NCI-H2227 treated with DMSO at 0.1 percent for 48 hours (cell line): ENCODE measurements at places on chromosomes 4 and X.

DNA sequence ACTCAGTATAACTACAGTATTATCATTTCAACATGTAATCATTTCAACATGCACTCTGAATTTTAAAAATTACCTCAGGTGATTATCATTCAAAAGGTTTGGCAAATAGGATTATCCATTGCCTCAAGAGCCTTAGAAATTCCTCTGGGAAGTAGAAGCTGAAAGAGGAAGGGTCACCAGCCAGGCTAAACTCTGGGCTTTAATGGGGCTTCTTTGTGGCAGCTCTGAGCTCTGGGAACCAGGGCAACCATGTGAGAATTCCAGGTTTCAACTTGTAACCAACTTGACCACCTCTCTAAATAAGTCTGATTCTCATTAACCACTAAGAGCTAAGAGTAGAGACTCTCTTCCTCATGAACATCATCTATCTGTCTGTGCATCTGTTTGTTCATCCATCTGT lies 117.2 kb upstream of the MED14 start:
- DNase-seq: no peak

- no peak for DNase-seq
Measured at GRCh38 chr4:82624819-82625218, 63.0 kb upstream of the TMEM150C start.

- no peak for DNase-seq
Measured at GRCh38 chr4:112214390-112215264, 17.0 kb upstream of the AP1AR start.

DNA sequence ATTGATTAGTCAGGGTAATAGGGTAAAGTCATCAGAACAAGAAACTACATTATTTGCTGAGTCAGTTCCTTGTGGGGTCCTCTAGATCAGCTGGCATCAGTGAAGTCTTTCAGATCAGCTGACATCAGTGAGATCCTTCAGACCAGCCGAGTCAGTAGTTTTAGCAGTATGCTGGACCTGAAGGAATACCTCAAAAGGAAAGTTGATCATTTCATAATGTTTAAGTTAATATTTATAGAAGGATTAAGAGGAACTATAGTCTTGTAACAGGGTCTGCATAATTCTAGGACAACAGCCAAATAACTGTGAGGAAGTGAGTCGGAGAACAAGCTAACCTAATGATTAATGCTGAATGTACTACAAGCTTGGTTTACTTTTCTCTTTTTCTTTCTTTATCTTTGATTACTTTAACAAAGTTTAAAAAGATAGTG lies 958 bp upstream of the UGT2B7 start:
- no peak for DNase-seq

DNA sequence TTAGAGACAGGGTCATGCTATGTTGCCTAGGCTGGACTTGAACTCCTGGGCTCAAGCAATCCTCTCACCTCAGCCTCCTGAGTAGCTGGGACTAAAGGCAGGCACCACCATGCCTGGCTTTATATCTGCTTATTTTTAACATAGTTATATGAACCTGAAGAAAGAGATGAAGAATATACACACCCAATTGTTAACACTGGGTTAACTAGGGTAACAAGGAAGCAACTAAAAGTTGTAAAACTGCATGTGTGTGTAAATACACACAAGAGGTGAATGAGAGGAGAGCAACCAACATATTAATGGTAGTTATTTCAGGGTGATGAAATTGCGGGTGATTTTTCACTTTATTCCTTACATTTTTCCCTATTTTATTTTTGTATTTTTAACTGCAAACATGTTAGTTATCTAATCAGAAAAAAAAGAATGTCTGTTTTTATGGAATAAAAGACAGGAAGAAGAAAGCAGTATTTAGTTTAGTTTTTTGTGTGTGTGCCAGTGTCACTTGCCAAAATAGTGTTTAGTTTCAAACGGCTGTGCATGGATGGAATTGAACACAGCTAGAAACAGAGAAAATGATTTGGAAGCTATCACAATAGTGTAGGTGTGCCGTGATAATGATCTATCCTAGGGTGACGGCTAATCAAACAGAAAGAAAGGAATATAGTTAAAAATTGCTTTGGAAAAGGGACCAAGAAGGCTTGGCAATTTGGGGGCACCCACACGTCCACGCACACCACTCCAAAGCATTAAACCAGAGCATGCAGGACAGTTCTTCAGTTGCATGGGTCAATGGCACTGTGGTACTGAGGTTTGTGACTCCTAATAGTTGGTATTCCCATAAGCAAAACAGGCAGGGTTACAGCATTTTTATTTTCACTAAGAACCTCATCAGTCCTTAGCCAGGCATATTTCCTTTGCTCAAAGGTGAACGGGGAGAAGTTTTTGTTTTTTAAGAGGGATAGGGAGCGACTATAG lies 89.1 kb upstream of the KLHL13 start:
- no peak for DNase-seq

DNA sequence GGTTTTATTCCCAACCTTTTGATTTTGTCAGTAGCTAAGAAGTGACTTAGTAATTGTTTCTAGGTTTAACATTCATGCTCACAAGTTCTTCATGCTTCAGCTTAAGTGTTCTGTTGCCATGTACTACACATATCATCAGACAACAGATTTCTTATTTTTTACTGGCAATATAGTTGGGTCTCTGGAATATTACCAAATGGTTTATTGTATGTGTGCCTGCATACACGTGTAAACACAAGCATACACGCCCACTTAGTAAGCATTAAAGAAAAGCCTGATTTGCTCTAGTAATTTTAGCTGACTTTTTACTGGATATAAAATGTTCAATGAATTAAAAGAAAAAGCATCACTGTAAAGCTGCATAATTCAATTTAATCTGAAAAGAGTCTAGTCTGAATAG lies 199.8 kb downstream of the CAMK2D start:
- DNase-seq: no peak

DNA sequence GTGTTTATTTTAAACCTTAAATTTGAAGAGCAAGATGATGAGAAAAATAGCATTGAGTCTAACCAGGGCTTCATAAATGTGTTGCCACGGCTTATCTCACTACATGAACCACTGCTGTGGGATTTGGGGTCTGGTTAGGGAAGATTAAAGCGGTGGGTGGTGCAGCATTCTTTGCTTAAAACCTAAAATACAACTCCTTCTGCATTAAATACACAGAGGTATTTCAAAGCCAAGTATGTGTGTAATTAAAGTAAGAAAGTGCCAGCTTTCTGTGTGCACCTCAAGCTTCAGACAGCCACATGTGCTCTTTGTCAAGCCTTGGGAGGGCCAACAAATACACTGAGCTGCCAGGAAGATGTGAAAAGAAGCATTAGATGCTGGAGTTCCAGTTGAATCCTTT lies 128.0 kb downstream of the CPE start:
- no peak for DNase-seq

- no peak for DNase-seq
Measured at GRCh38 chr4:124095621-124096020, 616.9 kb downstream of the ANKRD50 start.
